ENCODE measurements at places on chromosomes 2 and 18.

DNA sequence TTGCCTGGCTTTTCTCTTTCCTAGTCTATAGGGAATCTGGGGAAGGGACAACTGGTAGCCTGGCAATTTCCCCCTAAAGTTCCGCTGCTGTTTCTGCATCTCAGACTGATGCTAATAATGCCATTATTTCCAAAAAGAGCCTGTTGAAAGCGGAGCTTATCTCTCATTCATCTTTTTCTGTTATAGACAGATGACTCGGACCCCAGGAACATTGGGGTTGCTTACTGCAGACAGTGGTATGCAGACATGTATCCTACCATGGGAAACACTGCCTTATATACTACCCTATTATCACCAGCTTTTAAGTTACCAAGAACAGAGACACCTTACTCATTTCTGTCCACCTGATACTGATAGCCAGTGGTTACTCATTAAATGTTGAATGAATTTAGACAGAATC lies 15.3 kb downstream of the ETAA1 start:
- H3K4me1 ChIP-seq: no peaks in the 10 kb centered on the region

- no peak for DNase-seq
- no peak overlapping the region for H3K4me3 ChIP-seq
- H3K27me3 ChIP-seq: no peaks in the 10 kb centered on the region
- H3K27ac ChIP-seq: no peak overlapping the region
- peaks cover 2% of the 10 kb centered on the region for H3K4me1 ChIP-seq
These were observed 231.0 kb downstream of the DCC start for GRCh38 chr18:52570975-52571374.

DNA sequence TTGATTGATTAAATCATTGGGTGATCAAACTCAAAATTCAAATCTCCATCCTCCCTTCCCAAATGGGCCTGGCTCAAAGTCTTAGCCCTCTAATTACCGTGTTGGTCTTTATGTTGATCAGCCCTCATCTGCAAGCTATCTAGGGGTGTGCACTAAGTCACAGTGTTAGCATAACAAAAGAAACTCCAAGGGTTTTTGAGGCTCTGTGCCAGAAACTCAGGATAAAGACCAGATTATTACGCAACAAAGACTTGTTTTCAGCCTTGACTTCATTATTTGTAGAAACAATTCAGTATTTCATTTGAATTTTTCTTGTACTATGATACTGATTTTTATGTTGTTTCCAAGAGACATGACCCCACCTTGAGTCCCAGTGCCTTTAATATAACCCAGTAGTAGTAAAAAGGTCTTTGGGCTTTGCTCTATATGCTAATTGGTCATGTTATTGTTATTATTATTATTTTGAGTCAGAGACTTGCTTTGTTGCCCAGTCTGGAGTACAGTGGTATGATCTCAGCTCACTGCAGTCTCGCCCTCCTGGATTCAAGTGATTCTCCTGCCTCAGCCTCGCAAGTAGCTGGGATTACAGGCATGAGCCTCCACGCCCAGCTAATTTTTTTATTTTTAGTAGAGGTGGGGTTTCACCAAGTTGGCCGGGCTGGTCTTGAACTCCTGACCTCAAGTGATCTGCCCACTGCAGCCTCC lies 13.9 kb downstream of the PSMD14 start:
- no peak for DNase-seq
- H3K36me3 ChIP-seq: peaks cover 92% of the 10 kb centered on the region
- peaks cover 3% of the 10 kb centered on the region for H3K4me1 ChIP-seq
- no peak overlapping the region for H3K27ac ChIP-seq
- H3K4me3 ChIP-seq: no peak overlapping the region
- H3K27me3 ChIP-seq: no peaks in the 10 kb centered on the region

DNA sequence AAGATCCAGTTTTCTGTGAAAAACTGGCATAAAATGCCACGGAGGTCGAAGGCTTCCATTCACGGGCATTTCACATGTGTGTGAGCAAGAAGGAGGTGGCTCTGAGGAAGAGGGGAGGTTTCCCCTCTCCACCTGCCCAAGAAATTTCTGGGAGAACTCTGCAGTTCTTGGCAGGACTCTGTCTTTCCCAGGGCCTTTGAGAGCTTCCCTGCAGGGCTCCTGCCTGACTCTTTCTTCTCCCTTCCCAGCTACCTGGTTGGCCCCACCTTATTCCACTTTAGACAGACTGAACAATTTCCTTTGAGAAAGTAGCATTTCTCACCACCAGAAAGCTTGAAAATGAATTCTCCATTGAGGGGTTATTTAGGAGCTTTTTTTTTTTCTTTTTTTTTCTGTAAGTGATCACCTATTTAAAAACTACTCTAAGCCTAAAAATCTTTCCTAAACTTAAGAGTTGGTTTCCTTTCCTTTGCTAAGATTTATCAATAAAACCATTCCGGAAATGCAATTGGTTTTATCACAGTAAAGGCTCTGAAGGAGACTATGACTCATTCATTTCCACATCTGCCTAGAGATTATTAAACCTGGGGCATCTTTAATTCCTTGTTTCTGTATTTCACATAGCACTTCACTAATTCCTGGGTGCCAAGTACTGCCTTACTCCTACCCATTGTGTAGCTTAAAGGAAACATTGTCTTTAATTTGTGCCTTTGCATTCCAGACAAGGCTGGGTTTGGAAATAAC lies 59.3 kb downstream of the UNC80 start:
- no peaks in the 10 kb centered on the region for H3K36me3 ChIP-seq
- no peaks in the 10 kb centered on the region for H3K27me3 ChIP-seq
- no peaks in the 10 kb centered on the region for H3K4me1 ChIP-seq
- H3K27ac ChIP-seq: peak overlapping the region; percentile 16
- no peak overlapping the region for H3K4me3 ChIP-seq

GRCh38 chr18:50177294-50177992 lies 17.5 kb downstream of the MYO5B start:
- DNase-seq: no peak
- peaks cover 3% of the 10 kb centered on the region for H3K4me1 ChIP-seq
- H3K4me3 ChIP-seq: no peak overlapping the region
- H3K36me3 ChIP-seq: no peaks in the 10 kb centered on the region

Measured in neuronal stem cell (in vitro differentiated cells).